ENCODE measurements at places on chromosomes 1 and 21.

DNA sequence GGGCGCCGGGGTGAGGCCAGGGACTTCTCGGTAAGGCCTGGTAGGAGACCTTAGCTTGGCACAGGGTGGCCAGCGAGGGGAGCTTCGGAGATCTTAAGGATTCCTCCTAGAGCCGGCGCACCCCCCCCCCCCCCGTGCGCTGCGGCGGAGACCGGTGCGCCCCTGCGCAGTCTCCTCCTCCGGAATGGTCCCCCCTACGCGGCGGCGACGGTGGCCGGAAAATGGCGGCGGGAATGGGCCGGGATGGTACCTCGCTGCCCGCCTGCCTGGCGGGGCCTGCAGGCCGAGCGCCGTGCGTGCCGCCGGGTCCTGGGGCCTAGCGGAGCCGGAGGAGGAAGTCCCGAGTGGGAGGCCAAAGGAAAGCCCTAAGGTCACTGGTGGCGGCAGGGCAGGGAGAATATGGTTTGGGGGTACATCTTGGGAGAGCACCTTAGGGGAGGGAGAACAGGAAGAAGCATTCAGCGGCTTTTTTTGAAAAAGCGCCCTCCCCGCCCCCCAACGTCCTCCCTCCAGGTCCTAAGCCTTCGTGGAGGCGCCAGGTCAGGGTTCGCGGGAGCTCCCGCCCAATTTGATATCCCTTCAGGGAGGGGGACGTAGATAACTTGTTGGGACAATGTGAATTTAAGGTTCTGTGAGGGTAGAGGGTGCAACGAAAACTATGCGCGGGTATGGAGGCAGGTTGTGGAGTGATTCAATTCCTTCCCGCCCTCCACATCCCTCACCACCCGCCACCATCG is 429 bp downstream of the SRRM1 start:
- peak; percentile 52 for DNase-seq

DNA sequence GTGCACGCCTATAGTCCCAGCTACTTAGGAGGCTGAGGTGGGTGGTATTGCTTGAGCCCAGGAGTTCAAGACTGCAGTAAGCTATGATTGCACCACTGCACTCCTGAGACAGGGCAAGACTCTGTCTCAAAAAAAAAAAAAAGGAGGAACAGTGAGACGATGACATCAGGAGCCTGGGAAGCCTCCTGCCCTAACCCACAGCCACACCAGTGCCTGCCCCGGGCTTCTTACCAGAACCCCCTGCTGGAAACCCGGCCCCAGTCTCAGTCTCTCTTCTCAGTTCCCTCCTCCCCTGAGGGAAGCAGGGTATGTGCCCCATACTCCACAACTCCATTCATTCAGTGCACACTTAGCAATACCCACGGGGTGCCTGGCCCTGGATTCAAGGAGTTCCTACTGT is 9.1 kb downstream of the COL8A2 start:
- no peak for DNase-seq

DNA sequence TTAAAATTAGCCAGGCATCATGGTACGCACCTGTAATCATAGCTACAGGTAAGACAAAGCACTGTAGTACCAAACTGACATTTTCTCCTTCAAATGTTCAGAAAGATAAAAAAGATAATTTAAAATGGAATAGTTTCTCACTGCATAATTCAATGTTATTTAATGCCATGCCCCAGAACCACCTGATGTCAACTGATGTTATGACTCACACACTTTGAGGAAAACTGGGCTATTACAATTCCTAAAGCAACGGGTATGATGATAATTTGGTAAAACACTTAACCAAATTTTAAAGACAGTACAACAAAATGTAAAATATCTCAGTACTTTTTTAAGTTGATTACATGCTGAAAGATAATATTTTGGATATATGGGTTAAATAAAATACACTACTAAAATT is 22.9 kb upstream of the PLEKHO1 start:
- DNase-seq: no peak

GRCh38 chr1:198363625-198364151 is 176.8 kb downstream of the ATP6V1G3 start:
- no peak for DNase-seq

DNA sequence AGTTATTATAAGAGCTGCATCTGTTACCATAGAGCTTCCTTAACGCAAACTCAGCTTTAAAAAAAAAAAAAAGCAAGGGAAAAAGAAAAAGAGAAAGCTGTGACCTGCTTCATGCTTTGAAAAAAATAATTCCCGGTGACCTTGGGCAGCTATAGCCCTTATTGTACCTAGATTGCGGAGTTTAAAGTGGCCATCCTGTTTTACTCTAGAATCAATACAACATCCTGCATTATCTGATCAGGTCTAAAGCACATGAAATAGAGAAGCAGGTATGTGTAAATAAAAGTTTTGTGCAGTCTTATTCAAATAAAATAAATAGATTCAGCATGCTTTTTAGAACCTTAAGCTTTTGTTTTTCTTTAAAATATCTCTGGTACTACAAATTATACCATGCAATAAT is 126.8 kb upstream of the KIAA1614 start:
- no peak for DNase-seq

GRCh38 chr21:19340303-19340702 is 936.7 kb upstream of the TMPRSS15 start:
- DNase-seq: no peak

DNA sequence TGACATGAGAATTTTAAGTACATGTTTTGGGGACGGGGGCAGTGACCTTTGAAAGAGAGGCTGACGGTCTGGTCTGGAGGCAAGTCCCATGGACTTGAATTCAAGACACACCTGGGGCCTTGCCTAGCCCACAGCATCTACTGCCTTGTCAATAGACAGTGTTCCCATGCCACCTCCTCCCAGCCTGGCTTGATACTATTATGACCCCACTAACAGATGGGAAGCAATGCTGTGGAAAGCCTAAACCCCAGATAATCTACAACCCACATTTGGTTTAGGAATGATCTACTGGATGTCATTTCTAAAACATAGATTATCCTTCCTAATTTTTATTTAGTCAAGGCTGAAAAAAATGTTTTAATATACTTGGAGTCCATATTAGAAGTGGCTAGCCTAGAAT is 17.8 kb upstream of the NFASC start:
- DNase-seq: no peak

DNA sequence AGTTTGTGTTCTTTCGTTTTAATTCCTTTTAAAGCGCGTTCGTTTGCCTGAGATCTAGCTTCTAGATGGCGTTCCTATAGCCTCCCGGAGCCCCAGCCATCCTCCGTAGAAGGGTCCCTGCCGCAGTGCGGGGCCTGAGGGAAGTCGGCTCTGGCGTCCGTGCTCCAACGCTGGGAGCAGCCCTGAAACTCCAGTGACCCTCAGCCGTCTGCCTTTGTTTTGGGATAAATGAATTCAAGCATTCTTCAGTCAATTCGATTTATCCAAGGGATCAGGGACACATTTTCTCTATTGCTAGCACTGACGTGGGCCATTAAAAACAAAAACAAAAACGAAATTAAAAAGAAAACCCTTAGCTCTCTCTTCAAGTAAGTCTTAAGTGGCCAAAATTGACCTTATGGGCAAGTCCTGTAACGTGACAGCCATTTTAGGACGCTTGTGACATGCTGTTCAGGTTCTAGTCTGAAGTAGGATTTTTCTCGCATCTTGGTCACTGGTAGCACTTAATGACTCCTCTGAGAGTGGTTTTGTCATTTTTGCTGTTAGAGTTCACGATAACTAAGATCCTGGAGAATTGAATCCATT is 742 bp upstream of the HSPA13 start:
- DNase-seq: no peak

- no peak for DNase-seq
These were observed 36.7 kb downstream of the MEF2D start for GRCh38 chr1:156463874-156464273.

DNA sequence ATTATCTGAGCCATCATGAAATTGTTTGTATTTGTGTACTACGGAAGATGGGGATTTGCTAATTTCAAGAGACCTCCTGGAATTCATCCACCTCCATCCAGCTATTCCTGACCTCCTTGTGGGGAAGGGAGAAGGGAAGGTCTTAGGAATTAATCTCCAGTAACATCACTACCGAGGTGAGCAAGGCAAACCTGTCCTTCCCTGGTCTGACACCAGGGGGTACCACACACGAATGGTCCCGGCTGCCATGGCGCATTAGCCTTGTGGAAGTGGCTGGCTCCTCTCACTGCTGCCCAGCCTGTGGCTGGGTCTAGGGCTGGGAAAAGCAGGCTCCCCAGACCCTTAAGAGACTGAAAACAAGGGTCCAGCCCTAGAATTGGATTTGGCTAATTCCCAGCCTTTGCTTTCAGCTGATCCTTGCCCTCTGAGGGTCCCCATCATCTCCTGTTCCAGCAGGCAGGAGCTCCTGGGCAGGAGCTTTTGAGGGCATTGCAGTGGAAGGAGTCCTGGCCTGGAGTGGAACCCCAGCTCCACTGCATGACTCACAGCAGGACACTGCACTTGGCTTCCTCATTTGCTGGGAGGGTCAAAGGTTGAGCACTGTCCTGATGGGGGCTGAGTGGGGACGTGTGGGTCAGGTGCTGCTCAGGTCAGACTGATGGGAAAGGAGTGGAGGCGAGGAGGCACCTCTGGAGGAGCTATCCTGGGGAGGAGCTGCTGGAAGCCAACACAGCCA is 34.8 kb downstream of the RIMS3 start:
- DNase-seq: no peak

DNA sequence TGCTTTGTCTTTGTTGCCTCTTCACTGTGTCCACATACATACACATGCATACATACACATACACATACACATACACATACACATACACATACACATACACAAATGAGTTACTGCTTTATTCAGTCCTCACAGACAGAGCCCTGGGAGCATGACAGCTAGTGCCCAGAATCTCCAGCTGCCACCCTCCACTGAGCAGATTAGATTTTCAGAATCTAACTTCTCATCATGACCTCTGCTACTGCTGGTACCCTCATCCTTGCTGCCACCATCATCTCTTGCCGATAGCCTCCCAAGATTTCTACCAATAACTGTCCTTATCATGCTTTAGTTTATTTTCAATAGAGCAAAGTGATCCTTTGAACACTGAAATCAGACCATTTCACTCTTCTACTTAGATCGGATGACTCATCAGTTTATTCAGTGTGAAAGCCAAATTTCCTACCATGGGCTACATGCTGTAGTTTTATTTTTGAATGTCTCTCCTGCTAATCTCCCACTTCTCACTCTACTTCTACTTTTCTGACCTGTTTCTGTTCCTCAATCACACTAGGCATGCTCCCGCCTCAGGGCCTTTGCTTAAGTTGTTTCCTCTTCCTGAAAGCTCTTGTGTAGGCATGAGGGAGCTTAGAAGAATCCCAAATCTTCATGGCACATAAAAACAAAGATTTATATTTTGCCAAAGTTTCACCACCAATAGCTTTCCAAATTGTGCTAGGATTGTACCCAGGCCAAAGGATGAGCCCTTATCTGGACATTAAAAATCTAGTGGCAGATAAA is 43.0 kb downstream of the ATP6V1G3 start:
- no peak for DNase-seq

GRCh38 chr1:97832481-97832880 is 88.4 kb downstream of the DPYD start:
- no peak for DNase-seq

GRCh38 chr21:14589855-14590563 is 43.9 kb upstream of the SAMSN1 start:
- DNase-seq: no peak

- no peak for DNase-seq
These were observed 232.2 kb upstream of the PKN2 start for GRCh38 chr1:88451856-88452255.

- no peak for DNase-seq
These were observed 38.3 kb downstream of the USP25 start for GRCh38 chr21:15768045-15768601.

DNA sequence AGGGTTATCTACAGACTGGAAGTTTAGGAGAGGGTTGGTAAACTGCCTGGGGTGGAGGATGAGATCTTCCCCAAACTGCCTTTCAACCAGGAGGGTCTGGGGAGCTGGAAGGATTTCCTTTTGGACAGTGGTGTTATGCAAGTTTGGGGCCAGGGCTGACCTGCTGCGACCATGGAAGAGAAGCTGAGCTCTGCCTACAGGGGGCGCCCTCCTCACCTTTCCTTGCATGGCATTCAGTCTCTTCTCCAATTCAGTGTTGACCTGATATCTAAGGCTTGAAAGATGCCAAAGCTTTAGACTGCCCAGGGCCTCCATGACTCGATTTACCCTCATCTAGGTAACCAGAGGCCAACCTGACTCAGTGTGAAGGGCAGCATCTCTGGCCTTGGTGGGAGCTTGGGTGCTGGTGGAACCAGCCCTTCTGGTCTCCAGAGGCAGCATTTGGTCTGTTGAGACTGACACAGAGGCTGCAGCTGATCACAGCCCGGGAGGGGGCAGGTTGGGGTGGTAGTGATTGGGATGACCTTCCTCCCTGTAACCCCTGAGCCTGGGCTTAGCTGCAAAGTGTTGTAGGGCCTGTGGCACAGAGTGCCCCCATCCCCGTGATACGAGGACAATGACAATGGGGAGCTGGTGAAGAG is 170.0 kb downstream of the GRIK3 start:
- DNase-seq: no peak

DNA sequence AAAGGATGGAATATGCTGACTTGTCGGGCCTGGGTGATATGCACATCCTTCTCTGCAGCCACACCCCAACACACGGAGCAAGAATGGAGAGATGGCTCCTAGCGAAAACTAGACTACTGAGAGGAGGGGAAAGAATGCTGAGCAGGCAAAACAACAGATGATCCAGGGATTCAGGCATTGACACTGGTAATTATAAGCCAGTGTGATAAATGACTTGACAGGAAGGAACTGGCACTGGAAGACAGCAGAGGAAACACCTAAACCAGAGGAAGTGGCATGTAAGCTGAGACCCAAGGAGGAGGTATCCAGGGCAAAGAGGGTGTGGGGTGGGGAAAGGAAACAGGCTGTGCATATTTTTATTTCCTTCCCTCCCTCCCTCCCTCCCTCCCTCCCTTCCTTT is 31.7 kb upstream of the KHDRBS1 start:
- DNase-seq: no peak

- no peak for DNase-seq
These were observed 46.7 kb downstream of the GALNT2 start for GRCh38 chr1:230113593-230114236.

GRCh38 chr1:38244218-38244845 is 197.7 kb upstream of the POU3F1 start:
- DNase-seq: no peak

- DNase-seq: no peak
These were observed at the start of gene GBP3 for GRCh38 chr1:89022167-89022959. GBP3 (minus strand) TSS chr1:89022866; CDS start chr1:89020721, 2,145 bp downstream.

GRCh38 chr1:87706203-87706602 is 377.5 kb downstream of the LMO4 start:
- no peak for DNase-seq

DNA sequence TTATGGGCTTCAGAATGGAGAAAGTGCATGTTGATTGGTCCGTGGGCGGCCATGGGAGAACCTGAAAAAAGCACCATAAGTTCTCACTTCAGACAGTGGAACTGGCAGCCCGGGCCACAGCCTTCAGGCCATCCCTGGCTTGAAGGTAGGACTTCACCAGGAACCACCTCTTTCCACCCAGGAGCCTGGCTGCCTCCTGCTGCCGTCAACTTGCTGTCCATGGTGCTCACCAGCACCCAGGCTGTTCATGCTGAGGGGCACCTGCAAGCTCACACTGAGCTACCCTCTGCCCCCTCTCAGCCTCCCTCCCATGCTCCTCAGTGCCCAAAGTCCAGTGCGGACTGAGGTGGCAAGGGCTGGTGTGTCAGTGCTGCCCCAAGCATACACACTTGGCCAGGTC is 12.9 kb upstream of the FNBP1L start:
- DNase-seq: no peak

Measured in activated CD4-positive, alpha-beta T cell treated with anti-CD3 and anti-CD28 coated beads for 4 hours (primary cell).